Activated CD8-positive, alpha-beta memory T cell treated with anti-CD3 and anti-CD28 coated beads for 36 hours (primary cell): ENCODE measurements at places on chromosomes 2 and 18. TPM values are rescaled to one million over a fixed set of nuclear protein-coding genes. Genes with fewer than 3 reads are reported as not detected.

Gene COLEC12
- not detected for total RNA-seq

Gene PTPRM
- total RNA-seq, result 3.5 TPM

Gene ZNF396
- total RNA-seq, result 0.99 TPM

Gene ITPRIPL1
- total RNA-seq, result 60.7 TPM

Gene PROM2
- total RNA-seq, result 0.48 TPM

Gene SEMA4F
- total RNA-seq, result 5.2 TPM

Gene CD8B2
- 4.2 TPM for total RNA-seq

Gene HES6
- total RNA-seq, result 6.0 TPM

Gene WDR33
- 75.5 TPM for total RNA-seq

Gene AGXT
- not detected for total RNA-seq

Gene EFR3B
- 0.25 TPM for total RNA-seq

Gene NXPH2
- total RNA-seq, result not detected

Gene FZD7
- total RNA-seq, result 0.46 TPM

Gene KCNG3
- 0.10 TPM for total RNA-seq

Gene IL1A
- total RNA-seq, result 3.9 TPM

Gene MTHFD2
- total RNA-seq, result 463 TPM

Gene TM4SF20
- not detected for total RNA-seq

Gene TFCP2L1
- 0.02 TPM for total RNA-seq

Gene CD207
- total RNA-seq, result not detected

Gene COL3A1
- 0.13 TPM for total RNA-seq

Gene SULT1C4
- total RNA-seq, result not detected

Gene PAX8
- total RNA-seq, result 2.5 TPM

Gene EMILIN2
- 26.3 TPM for total RNA-seq
